ENCODE measurements at places on chromosomes 11 and 22.

GRCh38 chr22:32548039-32548438 lies 73.4 kb downstream of the FBXO7 start:
- no peak for DNase-seq

DNA sequence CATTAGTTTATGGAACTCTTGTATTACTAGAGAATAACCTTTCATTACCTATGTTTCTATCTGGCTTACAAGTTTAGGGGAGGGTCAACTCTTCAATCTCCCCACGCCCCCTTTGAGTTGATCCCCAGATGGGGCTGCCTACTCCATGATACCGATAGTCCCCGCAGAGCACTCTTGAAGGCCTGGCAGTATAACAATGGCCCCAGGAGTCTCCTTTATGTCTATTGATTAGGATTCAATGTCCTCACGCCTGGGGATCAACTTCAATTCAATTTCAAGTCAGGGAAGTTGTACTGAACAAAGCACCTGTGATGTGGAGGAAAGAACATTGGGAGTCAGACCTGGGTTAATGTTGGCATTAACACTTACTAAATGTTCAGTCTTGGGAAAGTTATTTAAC lies 520.2 kb downstream of the METTL15 start:
- no peak for DNase-seq

- no peak for DNase-seq
Observed at GRCh38 chr11:87967459-87967858, 207.8 kb downstream of the RAB38 start.

DNA sequence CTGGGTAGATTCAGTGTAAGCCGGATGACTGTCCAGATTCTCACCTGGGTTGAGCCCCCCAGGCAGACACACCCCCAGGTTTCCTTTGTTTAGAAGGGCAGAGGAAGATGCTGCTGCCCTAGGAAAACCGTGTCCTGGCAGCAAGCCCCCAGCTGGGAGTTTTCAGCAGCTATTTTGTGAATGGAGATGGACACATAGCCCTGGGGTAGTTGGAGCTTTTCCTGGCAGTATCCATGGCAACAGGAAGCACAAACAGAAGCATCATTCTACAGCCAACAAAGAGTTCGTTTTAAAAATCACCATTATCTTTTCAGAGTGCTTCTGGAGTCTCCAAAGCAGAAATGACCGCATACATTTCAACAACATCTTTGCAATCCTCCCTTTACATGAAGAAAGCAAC lies 245.5 kb downstream of the BRD1 start:
- DNase-seq = no peak

DNA sequence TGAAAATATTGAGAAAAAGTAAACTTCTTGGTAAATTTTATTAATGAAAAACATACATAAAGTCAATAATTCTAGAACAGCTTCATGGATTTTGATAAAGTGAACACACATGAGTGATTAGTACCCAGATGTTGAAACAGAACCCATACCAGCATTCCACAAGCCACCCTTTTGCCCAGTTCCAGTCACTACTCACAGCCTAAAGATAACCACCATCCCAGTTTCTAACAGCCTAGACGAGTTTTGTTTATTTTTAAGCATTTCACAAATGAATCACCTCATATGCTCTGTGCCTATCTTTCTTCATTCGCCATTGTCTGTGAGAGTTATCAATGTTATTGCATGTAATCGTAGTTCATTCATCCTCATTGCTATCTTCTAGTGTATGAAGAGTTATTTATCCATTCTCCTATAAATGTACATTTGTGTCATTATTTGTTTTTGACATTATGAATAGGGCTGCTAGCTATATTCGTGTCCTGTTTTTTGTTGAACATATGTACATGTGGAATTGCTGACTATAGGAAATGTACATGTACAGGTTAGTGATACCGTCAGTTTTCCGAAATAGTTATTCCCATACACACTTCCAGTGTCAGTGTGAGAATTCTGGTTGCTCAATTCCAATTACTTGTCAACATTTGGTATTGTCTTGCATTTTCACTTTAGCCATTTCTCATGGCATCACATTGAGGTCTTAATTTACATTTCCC lies 44.5 kb upstream of the TEAD1 start:
- DNase-seq = no peak
